ENCODE measurements at places on chromosomes 2 and 18. TPM values are rescaled to one million over a fixed set of nuclear protein-coding genes. Genes with fewer than 3 reads are reported as not detected.

DNA sequence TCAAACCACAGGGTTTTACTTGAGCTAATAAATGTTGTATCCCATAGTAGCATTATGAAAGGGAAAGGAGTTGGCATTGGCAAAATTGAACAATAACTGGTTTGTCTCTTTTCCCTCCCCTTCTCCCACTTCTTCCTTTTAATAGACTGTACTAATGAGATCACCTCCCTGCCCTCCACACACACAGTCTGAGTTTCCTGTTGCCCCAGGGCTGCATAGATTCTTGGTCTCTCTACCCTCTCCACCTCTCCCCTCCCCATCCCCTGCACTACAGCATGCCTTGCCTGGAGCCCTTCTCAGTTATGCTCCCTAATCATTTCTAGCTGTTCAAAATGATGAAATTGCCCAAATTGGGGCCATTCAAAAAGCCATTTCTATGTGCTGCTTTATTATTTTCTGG lies 37.2 kb upstream of the NEMP2 start:
- H3K36me3 ChIP-seq: no peaks in the 10 kb centered on the region
- no peak overlapping the region for H3K27ac ChIP-seq
- DNase-seq: no peak
- H3K4me3 ChIP-seq: no peak overlapping the region

TRIM43 gene
- not detected for total RNA-seq

CNDP1 gene
- total RNA-seq: 0.31 TPM

GRCh38 chr2:173058673-173059072 lies 17.0 kb upstream of the MAP3K20 start:
- no peaks in the 10 kb centered on the region for H3K27me3 ChIP-seq
- no peak overlapping the region for H3K4me3 ChIP-seq
- DNase-seq: no peak
- no peaks in the 10 kb centered on the region for H3K4me1 ChIP-seq
- no peaks in the 10 kb centered on the region for H3K36me3 ChIP-seq

GRCh38 chr2:224268441-224268840 lies 133.5 kb downstream of the FAM124B start:
- H3K4me1 ChIP-seq: peaks cover 8% of the 10 kb centered on the region
- H3K36me3 ChIP-seq: no peaks in the 10 kb centered on the region
- no peaks in the 10 kb centered on the region for H3K27me3 ChIP-seq
- no peak overlapping the region for H3K4me3 ChIP-seq

GRCh38 chr2:185782223-185782769 lies 43.7 kb downstream of the FSIP2 start:
- no peak for DNase-seq
- H3K4me1 ChIP-seq: no peaks in the 10 kb centered on the region
- no peak overlapping the region for H3K27ac ChIP-seq
- H3K27me3 ChIP-seq: no peaks in the 10 kb centered on the region

CHRND gene
- total RNA-seq: not detected

- no peak for DNase-seq
- H3K27ac ChIP-seq: no peak overlapping the region
- H3K36me3 ChIP-seq: no peaks in the 10 kb centered on the region
- no peak overlapping the region for H3K4me3 ChIP-seq
- no peaks in the 10 kb centered on the region for H3K4me1 ChIP-seq
Observed at GRCh38 chr2:27912512-27912911, 22.0 kb downstream of the BABAM2 start.

DNA sequence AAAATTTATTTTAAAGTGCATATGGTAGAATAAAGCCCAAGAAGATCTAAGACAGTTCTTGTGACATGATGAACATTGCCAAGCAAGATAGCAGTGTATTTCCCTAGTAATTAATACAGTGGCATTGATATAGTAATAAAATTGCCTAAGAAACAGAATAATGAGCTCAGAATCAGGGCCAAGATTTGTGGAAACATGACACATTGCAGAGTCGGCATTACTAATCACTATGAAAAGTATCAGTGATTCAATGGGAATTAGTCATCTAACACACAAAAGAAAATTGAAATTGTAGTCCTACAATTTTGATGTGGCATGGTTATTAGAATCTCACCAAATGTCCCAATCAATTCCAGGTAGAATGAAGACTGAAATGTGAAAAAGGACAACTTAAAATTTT lies 243.0 kb upstream of the CYRIA start:
- DNase-seq: peak; percentile 30
- H3K4me3 ChIP-seq: no peak overlapping the region
- H3K4me1 ChIP-seq: no peaks in the 10 kb centered on the region

- H3K27ac ChIP-seq: no peak overlapping the region
- H3K36me3 ChIP-seq: no peaks in the 10 kb centered on the region
- H3K4me1 ChIP-seq: no peaks in the 10 kb centered on the region
- DNase-seq: no peak
Observed at GRCh38 chr2:164568317-164568716, 53.0 kb downstream of the GRB14 start.

DNA sequence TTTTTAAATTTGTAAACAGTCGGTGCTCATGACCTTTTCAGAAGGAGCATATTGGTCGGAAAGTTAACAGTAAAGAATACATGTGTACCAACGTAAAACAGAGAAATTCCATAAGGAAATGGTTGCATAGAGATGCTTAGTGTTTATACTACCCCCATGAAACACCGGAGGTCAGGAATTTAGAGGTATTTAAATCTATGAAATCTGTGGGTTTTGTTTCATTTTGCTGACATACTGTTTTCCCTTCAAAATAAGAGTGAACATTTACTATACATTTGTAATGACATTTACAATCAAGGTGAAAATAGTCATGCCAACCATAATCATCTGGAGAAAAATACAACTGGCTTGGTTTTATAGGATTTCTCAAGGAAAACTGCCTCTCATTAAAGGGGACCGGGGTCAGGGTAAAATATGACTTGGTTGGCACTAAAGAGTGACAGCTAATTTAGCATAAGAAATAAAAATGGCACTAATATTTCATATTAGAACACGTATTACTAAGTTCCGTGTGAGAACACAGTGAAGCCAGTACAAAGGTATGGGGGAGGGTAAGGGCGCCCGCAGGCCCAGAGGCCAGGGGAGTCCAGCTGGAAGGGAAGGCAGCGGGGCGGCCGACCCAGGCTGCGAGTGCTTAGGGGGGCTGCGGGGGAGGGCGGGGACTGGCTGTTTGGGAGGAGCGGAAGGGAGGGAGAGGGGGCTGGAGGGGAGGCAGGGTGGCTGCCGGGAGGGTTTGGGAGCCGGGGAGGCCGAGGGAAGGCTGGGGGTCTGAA lies 1.1 kb upstream of the RNU4ATAC start:
- peak overlapping the region; percentile 86 for H3K4me3 ChIP-seq
- peak; percentile 49 for DNase-seq
- H3K27me3 ChIP-seq: no peaks in the 10 kb centered on the region
- H3K36me3 ChIP-seq: peaks cover 2% of the 10 kb centered on the region

GKN1 gene
- total RNA-seq: not detected

DNA sequence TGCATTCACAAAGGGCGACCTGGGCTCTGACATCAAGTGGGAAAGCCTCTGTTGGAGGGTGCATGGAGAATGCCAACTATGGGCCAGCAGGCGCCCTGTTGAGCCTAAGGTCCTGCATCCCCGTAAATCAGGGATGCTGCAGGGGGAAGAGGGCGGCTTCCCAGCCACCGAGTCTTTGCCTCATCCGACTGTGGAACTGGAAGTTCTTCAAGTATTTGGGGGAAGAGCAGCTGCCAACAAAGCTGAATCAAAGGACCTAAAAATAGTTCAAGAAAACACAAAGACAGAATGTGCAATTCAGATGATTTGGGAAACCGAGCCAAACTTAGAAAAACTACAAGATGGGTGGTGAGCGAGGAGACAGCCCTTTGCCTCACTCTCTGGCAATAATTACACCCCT lies 281.1 kb upstream of the MGAT5 start:
- H3K4me3 ChIP-seq: no peak overlapping the region
- H3K4me1 ChIP-seq: peaks cover 2% of the 10 kb centered on the region
- peak; percentile 40 for DNase-seq
- H3K36me3 ChIP-seq: no peaks in the 10 kb centered on the region
- H3K27ac ChIP-seq: no peak overlapping the region

DNA sequence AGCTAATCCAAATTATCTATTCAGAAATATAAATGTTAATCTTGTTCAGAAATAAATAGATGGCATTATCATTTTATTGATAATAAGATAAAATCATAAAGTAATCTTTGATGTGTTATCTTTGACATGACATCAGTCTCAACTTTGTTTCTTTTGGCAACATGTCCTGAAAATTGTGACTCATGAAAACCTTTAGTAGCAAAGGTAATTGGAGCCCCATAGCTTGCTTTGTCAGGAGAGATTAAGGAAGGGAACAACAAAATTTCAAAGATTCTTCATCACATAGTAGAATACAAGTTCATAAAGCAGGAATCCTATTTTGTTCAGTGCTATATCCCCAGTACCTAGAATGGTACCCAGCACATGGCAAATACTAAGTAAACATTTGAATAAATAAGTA lies 165.4 kb downstream of the KCNE4 start:
- peaks cover 7% of the 10 kb centered on the region for H3K27me3 ChIP-seq
- no peak for DNase-seq
- no peaks in the 10 kb centered on the region for H3K4me1 ChIP-seq
- H3K36me3 ChIP-seq: no peaks in the 10 kb centered on the region
- no peak overlapping the region for H3K27ac ChIP-seq
